ENCODE measurements at places on chromosomes 16 and 17. TPM values are rescaled to one million over a fixed set of nuclear protein-coding genes. Genes with fewer than 3 reads are reported as not detected.

The NPIPB9 gene
- total RNA-seq, result 1.1 TPM

The CCR7 gene
- 0.69 TPM for total RNA-seq

The PLCG2 gene
- 31.2 TPM for total RNA-seq

The KRTAP9-8 gene
- total RNA-seq, result not detected

The CEMP1 gene
- total RNA-seq, result 0.32 TPM

DNA sequence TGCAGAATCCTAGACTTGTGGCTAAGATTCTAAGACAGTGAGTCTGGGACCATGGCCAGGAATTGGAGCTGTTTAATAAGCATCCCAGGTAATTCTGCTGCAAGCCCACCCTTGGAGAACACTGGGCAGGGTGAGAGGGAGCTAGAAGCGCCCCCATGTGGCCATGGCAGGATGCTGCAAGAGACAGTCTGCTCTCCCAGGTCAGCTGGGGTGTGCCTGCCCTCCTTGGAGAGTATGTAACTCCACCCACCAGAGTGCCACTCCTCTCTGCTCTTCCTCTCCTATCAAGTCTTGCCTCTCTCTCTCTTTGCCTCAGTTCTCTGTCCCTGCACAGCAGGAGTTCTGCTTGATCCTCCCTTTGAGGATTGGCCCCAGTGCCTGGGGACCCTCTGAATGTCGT is 14.9 kb downstream of the RCVRN start:
- H3K36me3 ChIP-seq, result no peaks in the 10 kb centered on the region
- H3K27me3 ChIP-seq, result 0 out of 2 replicates have a peak, but pooled peaks cover 4% of the 10 kb centered on the region
- H3K27ac ChIP-seq, result no peak overlapping the region
- H3K4me1 ChIP-seq, result no peaks in the 10 kb centered on the region

DNA sequence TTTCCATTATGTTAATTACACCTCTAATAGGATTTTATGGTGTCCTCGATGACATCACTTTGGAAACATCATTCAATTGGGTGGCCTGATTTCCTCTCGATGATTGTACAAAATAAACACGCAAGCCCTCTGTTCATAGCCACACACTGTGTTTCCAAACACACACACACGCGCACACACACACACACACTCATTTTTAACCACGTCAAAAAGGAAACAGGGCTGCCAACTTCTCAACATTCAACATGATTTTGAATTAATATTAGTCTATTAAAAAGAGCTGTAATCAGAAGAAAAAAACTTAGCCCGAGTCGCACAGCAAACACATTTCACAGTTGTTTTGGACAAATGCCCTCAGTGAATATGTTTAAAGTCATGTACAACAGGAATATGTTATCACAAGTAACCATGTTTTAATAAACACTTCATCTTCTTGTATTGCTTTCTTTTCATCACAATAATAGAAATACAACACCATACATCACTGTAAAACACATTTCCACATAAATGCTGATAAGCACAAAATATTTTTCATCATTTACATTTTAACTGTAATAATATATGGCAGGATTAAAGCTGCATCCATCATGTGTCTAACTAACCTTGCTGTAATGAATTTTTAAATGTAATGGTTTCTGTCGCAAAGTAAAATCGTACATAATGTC is 219.1 kb upstream of the IRX3 start:
- no peak overlapping the region for H3K27ac ChIP-seq
- DNase-seq, result no peak
- no peaks in the 10 kb centered on the region for H3K36me3 ChIP-seq
- H3K4me3 ChIP-seq, result no peak overlapping the region
- 0 out of 2 replicates have a peak, but pooled peaks cover 5% of the 10 kb centered on the region for H3K4me1 ChIP-seq

DNA sequence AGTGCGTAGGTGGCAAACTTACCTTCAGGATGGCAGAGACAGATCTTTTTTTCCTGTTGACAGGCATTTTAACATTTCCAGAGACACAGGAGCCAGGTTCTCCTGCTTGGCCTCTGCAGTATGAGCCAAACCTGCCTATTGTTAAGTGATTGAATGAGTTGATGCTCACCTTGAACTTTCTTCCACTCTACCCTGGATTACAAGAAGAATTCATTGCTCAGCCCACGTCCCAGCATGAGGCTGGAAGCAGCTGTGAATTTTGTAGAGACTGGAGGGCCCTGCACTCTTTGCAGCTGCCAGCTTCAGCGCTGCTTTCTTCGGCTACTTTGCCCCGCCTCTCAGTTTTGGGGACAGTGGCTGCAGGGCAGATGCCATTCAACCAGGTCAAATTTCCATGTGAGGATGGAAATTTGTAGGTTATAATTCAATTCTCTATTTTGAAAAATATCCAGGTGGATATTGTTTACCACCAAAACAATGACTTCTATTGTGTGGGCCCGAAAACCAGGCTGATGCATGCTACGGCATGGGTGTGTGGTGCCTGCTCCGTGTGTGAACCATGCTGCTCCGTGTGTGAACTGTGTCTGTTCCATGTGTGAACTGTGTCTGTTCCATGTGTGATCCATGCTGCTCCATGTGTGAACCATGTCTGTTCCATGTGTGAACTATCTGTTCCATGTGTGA is 75.2 kb upstream of the METTL9 start:
- H3K27me3 ChIP-seq, result no peaks in the 10 kb centered on the region
- no peak for DNase-seq
- H3K27ac ChIP-seq, result no peak overlapping the region
- H3K4me3 ChIP-seq, result no peak overlapping the region
- no peaks in the 10 kb centered on the region for H3K36me3 ChIP-seq

DNA sequence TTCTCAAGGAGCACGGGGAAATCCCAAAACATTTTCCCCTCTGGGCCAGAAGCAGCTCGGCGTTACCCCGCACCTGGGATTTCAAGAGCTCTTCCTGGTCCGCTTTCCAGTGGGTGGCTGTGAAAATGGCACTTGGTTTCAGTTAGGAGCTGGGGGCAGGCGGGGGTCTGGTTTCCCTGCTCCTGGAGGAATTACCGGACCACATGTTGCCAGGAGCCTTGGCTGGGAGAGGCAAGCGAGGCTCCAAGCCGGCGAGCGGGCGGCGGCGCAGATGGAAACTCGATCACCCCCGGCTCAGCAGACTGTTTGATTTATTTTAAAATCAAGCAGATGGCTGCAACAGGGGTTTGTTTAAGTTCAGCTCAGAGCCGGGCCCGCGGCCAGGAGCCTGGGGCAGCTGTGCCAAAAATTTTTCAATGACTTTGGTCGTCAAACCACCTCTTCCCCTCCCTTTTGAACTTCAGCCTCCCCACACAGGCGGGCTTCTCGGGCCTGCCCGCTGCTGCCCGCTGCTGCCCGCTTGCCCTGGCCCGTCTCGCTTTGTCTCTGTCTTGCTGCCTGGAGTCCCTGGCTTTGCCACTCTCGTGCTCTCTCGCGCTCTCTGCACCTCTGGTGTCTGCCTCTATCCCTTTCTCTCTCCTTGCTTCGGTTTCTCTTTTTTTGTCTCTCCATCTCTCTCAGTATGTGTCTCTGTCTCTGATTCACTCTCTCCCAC is 108.0 kb upstream of the CIBAR2 start:
- H3K36me3 ChIP-seq, result no peaks in the 10 kb centered on the region
- no peaks in the 10 kb centered on the region for H3K27me3 ChIP-seq
- H3K27ac ChIP-seq, result no peak overlapping the region
- H3K4me3 ChIP-seq, result no peak overlapping the region

DNA sequence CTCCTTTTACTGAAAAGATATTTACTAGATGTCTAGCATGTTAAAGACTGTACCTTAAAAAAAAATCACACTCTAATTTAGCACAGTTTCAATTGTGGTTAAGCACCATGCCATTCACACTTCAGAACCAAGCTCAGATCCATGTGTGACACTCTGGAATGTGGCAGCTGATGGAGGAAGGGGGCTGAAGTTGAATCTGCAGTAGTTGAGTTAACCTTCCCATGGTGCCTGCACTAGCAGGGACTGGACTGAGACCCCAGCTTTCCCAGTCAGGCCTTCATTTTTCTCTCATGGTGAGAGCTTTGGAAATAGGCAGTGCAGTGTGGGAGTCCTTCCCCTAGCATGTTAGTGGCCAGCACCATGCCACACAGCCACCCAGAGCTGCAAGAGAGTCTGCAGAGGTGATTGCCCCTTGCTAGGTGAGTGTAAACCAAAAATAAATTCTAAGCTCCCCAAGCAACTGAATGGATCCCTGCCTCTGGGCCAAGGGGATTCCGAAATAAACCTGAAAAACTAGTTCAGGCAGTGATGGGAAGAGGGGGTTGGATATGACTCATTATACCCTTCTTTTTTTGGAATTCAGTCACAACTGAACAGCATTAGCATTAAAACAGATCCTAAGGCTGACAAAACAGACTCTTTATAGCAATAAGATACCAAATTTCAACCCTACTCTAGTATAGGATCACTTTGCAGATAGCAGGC is 208.5 kb downstream of the WWOX start:
- no peaks in the 10 kb centered on the region for H3K27me3 ChIP-seq
- DNase-seq, result peak; percentile 1
- no peak overlapping the region for H3K27ac ChIP-seq
- H3K36me3 ChIP-seq, result no peaks in the 10 kb centered on the region

- no peaks in the 10 kb centered on the region for H3K36me3 ChIP-seq
- no peaks in the 10 kb centered on the region for H3K27me3 ChIP-seq
- DNase-seq, result no peak
- H3K27ac ChIP-seq, result no peak overlapping the region
These were observed 52.2 kb downstream of the TRARG1 start for GRCh38 chr17:1331708-1332107.

Measured in HCT116 (cell line).